ENCODE measurements at places on chromosomes 13 and 19.

DNA sequence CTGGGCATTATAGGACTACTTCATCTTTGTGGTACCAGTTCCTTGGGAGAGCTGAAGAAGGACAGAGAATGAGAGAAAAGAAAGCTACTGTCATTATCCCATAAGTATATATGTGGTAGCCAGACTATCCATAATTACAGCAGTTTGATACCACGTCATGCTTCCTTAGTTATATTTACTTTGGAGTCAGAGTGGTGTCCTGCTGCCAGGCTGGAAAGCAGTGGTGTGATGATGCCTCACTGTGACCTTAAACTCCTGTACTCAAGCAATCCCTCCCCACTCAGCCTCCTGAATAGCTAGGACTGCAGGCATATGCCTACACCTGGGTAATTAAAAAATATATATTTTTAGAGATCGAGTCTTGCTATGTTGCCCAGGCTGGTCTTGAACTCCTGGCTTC lies 57.8 kb downstream of the WTIP start:
- DNase-seq = no peak

- no peak for DNase-seq
These were observed 2638.2 kb downstream of the PCDH9 start for GRCh38 chr13:64591971-64592370.

- DNase-seq = no peak
These were observed at the start of gene ACP5 for GRCh38 chr19:11577451-11578257. TSS of gene ACP5 (minus strand) at chr19:11577645. CDS start at chr19:11577317, 328 bp downstream.

GRCh38 chr19:44635581-44636438 lies 7.9 kb upstream of the PVR start:
- DNase-seq = no peak

- no peak for DNase-seq
These were observed 4.6 kb upstream of the PLPP2 start for GRCh38 chr19:295687-296370.

- DNase-seq = no peak
These were observed 23.5 kb downstream of the ACTN4 start for GRCh38 chr19:38670921-38671398.

- DNase-seq = no peak
These were observed 10.5 kb downstream of the CDADC1 start for GRCh38 chr13:49258089-49258796.

GRCh38 chr13:77698201-77699058 lies 943 bp downstream of the SLAIN1 start:
- DNase-seq = no peak

GRCh38 chr19:46637224-46637623 lies 1.2 kb upstream of the GNG8 start:
- DNase-seq = no peak

GRCh38 chr19:2986951-2987524 lies 9.7 kb downstream of the TLE6 start:
- DNase-seq = no peak

DNA sequence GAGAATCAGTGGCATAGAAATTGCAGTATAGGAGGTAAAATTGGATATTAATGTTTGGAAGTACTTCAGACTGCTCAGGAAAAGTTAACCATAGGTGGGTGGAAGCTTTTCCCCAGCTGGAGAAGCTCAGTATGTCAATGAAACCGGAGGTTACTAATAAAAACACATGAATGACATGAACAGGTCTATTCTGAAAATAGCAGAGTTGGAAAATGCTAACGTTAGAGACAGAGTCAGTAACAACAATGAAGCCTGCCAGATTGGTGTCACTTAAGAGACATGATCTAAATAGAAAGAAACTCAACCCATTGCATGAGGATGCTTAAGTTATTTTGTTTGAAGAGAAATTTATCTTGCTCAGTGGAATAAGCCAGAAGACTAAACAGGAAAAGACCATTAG lies 364.5 kb downstream of the DNAJC15 start:
- DNase-seq = no peak

DNA sequence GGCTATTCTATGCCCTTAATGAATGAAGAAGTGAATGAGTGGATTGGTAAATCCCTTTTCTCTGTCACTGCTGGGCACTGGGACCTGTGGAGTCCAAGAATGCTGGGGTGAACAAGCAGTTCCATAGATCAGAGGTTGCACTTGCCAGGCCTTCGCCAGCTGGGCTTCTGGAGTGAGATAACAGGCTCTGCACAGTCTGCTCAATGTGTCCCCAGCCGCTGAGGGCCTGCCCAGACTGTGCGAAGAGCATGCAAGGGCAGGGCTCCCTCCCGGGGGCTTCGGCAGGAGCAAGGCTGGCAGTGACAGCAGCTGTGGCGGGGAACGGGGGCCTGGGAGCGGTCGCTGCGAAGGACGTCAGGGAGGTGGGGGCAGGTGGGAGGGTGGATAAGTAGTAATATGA lies 51.3 kb downstream of the ZNF536 start:
- no peak for DNase-seq

- no peak for DNase-seq
These were observed 616.3 kb downstream of the UQCRFS1 start for GRCh38 chr19:28596561-28597071.

DNA sequence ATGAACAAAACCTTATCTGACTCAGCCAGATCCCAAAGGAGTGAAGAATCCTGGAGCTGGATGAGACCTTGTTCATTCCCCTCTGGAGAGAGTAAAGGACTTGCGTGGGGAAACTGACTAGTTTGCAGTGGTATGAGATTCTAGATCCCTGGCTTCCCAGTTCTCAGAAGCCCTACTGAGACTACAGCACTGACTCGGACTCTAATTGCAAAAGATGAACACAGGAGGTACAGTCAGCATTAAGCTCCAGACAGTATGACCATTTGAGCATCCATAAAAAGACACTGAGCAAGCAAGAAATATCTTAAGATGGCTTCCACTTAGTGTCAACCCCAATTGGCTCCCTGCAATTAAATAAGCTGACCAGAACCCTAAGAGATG lies 6.8 kb downstream of the ZC3H4 start:
- no peak for DNase-seq

- no peak for DNase-seq
These were observed 50.4 kb downstream of the C13orf46 start for GRCh38 chr13:113923376-113924063.

DNA sequence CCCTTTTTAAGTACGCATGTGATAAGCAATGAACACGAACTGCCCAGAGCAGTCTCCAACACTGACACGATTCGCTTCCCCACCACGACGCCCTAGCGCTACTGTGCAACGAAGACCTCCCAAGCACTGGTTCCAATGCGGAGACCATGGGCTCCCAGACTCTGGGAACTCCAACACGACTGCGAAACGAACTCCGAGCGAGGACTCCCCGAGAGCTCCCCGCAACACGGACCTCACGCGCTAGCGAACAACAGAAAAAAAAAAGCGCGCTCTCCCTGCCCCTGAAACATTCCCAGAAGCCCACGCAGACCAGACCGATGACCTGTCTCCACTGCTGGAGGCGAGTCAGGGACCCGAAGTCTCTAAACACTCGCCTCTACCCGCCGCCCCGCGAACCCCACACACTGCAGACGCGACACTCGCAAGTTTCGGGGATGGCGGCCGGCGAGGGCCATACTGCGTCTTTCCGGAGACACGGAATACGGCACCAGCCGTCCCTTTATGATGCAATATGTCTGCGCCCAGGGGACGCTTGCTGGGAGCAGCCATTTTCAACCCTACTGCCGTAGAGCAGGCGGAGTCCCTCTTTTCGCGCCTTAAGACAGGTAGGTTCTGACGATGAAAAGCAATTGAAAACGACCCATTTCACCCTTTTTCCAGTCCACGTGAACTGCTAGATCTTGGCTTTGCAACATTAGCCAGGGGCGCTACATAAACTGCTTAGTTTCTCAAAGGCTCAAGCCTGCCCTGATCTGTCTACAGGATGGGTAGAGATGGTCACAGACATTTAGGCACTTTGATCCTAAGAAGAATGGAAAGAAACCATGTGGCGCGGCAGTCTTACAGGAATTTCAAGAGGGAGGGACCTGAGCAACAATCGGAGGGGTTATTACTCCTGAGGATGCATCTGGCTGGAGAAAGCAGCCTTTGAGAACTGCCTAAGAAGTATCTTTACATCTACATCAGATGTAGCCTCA lies at the start of gene ZNF577:
Gene ZNF577, minus strand, starts transcription at position 430 of the 977 bp plus-strand sequence. CDS start 7,569 bp downstream, outside the sequence.
- DNase-seq = no peak

DNA sequence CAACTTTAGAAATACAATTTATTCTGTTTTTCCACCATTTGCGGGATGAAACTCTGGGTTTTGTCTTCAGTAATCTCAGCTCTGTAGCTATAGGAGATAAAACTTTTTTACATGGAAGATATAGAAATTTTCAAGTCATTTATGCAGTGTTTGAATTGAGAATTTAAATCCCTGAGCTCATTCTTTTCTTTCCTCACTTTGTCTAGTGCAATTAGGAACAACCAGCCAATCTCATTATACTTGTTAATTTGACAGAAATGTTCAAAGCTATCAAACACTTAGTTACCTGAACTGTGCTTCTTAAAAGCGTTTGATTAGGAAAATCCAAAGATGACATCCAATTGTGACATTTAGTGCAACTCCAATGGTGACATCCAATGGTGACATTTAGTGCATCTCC lies 1014.3 kb downstream of the SLITRK5 start:
- no peak for DNase-seq

GRCh38 chr13:110263404-110263803 lies 43.6 kb downstream of the COL4A1 start:
- no peak for DNase-seq

Data from A549 (cell line).